ENCODE measurements at places on chromosomes 7 and 10.

DNA sequence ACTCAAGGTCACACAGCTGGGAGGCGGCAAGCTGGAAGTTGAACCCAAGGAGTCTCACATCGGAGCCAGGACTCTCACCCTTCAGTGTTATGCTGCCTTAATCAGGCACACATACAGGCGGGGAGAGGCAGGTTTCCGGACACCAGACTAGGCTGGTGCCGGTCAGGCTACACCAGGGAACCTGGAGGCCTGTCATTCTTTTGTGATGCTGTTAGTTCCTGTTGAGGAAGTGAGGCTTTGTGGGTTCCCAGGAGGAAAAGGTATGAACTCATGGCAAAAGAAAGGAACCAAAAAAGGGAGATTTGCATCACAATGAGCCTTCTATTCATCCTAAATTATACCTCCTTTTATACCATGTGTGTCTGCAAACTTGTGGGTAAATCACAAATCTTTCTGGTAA lies 103.8 kb downstream of the TCF7L2 start:
- no peak for DNase-seq

DNA sequence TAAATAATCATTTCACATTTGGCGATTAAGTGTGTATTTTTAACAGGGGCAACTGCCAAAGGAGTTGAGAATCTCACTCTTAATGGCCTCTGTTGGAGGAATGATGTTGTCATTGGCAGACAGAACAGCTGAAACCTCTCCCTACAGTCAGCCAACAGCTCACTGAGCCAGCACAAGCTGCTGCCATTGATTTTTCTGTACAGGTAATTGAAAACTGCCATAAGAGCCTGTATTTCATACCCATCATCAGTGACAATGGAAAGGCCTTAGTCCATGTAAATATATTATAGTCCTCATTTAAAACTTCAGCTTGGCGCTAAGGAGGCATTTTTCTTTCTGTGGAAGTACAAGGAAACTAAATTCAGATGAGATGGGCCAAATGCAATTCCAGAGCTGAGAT lies 28.1 kb upstream of the PTN start:
- no peak for DNase-seq

- no peak for DNase-seq
Observed at GRCh38 chr10:59757966-59758365, 4.7 kb upstream of the MRLN start.

DNA sequence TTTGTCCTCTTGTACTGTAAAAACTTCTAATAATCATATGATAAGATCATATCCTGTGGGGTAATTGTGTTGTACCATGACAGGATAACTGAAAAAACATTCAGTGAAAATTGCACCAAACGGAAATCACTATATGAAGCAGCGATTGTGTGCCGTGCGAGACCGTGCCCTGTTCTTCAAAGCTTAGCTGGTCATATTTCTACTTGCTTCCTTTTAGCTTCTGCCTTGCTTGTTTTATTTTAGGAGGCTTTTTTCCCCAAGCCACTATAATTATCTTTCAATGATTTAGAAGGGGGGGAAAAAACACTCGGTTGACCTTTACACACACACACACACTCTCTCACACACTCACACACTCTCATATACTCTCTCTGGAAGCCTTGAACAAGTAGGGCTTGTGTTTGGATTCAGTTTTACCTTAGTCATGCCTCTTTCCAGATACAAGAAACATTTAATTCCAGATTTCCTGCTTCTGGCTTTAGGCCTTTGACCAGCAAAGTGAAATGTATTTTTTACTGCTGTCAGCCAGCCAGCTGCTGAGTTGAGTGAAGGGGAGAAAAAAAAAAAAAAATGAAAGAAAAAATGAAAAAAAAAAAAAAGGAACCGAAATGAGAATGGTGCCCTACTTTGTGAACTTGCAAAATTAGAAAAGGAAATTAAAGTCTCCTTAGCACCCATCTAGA lies 181.4 kb downstream of the ARID5B start:
- DNase-seq, result no peak

- no peak for DNase-seq
Observed at GRCh38 chr7:92641921-92642511, 51.8 kb upstream of the FAM133B start.

GRCh38 chr10:48439581-48440041 lies 133.1 kb downstream of the MAPK8 start:
- no peak for DNase-seq

DNA sequence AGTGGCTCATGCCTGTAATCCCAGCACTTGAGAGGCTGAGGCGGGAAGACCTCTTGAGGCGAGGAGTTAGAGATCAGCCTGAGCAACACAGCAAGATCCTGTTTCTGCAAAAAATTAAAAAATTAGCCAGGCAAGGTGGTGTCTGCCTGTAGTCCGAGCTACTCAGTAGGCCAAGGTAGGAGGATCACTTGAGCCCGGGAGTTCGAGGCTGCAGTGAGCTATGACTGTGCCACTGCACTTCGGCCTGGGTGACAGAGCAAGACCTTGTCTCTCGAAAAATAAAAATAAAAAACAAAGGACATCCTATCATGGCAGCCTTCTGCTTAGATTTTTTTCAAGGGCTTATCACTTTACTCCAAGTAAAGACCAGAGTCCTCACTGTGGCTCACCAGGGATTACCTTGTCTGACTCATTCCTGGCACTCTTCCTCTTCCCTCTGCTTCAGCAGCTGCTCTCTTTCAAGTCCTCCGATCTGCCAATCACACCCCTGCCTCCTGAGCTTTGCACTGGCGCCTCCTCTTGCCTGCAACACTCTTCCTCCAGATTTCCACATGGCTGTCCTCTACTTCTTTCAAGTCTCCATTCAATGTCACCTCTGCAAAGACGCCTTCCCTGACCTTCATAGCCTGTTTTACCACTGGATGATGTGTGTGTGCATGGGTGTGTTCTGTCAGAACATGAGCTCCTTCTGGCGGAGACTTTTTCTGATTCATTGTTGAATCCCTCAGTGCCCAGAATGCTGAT lies 7.7 kb downstream of the PRTFDC1 start:
- DNase-seq, result no peak

All from effector memory CD4-positive, alpha-beta T cell (primary cell).